CD4-positive, alpha-beta T cell treated with Interleukin-21 for 1 hour (primary cell): ENCODE measurements at places on chromosomes 6 and 20.

- DNase-seq: no peak
Observed at GRCh38 chr6:169921217-169921616, 169.8 kb downstream of the ERMARD start.

DNA sequence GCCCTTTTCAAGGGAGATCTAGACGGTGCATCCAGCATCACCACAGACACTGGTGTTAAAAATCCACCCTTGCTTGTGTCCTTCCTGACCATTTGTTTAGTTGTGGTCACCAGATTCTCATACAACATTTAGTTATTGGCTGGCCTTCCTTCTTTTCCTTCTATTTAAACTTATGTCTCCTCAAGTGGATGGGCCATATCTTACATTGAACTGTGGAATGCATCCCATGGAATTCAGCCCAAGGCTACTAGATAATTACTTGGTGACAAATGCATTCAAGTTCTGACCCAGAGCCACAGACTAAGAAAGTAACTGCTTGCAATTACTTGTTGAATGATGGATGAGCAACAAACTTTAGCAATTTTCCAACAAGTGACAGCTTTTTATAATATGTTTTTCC lies 198.9 kb upstream of the SSTR4 start:
- DNase-seq: no peak

DNA sequence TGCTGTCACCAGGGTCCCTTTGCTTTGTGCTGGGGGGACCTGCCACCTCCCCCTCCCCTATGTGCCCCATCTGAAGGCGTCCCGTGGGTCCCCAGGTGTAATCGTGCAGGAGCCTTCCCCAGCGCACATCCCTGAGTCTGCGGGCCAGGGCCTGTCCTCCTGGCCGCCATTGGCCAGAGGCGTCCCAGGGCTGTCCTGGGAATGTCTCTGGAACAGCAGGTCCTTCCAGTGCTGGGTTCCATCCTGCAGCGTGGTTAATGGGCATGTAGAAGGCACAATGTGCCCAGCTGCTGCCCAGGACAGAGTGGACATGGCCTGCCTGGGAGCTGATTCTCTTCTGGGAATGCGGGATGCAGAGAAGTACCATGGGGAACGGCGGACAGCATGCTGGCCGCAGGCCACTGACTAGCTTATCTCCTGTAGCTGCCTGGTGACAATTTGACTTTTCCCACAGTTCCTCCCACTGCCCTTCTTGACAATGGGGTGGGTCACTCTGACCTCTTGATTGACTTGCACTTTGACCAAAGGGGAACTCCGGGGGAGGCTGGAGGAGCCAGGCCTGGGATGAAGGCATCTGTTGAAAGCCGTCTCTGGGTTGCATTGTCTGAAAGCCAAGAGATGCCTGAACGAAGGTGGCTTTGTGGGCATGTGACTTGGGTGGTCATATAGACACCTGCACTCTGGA lies 64.0 kb downstream of the CTCFL start:
- no peak for DNase-seq

DNA sequence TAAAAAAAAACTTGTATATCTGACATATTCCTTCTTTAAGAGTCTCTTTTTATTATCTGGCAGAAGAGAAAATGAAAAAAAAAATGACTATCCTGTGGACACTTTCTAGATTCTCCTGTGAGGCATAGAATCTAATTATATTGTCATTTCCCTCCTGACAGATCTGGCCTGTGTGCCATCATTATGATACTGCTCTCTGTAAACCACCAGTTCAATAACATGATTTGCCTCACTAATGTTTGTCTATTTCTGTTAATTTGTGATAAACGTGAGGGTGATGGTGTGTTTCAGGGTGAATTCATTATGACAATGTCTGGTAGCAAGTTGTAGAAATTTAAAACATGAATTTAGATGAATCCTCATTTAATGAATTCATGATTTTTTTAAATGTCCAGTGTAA lies 844.5 kb upstream of the ADGRB3 start:
- DNase-seq: no peak

DNA sequence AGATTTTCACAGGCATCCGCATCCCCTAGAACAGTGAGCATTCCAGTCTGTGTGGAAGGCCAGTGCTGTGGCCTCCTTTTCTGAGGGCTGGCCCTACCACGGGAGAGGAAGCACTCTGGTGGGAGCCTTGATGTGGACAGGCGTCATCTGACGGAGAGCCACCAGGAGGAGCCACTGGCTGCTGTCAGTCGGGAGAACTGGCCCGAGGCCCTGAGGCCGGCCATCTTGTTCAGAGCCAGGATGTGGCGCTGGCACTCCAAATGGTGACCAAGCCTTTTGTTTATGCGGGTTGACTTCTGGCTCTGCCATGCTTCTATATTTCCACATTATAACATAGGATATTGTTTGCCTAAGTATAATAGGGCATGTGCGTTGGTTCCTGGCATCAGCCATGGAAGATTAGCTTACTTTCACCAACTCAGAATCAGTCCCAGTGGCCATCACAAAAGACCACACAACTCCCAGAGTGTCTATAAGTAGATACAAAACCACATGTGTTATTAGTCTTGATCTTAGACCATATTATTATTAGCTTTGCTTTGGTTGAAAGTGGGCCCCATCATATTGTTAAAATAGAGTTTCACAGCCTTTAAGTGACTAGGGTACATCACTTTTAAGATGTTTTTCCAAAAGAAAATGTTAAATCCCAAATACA lies 273.9 kb upstream of the TAB2 start:
- DNase-seq: no peak

GRCh38 chr20:15848995-15849610 lies 724.1 kb downstream of the KIF16B start:
- no peak for DNase-seq

GRCh38 chr20:43363506-43363905 lies 94.2 kb upstream of the SRSF6 start:
- DNase-seq: no peak

- DNase-seq: no peak
Observed at GRCh38 chr6:169833258-169833794, 81.9 kb downstream of the ERMARD start.

- no peak for DNase-seq
Observed at GRCh38 chr6:31819871-31820299, 4.5 kb downstream of the HSPA1A start.

DNA sequence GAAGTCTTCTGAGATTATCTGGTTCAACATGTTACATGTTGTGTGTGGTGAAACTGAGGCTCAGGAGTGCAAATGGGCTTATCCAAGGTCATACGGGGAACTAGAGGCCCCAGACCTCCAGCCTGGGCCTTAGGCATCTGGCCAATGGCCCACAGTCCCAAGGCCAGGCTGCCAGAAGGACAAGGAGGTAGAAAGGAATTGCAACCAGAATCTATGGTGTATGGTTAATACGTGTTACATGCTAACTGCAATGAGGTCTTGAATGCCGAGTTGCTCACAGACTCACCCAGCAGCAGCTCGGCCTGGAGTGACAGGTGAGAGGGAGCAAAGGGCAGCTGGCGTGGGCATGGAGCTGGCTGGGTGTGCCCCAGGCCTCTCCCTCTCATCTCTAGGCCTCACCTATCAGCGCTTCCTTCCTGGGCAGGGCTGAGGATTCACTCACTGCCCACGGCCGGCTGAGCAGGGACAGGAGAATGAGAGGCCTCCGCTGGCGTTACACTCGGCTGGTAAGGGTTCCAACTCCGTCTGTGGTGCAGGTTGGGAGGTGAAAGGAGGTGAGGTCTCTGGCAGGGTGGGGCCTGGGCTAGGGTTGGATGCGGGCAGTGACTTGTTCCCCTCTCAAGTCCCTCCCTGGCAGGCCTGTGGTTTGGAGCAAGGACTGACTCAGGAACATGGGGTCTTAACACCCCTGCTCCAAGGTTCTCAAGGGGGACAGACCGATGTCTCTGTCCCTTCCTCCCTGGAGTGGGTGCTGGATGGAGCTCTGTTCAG lies at the start of gene TLDC2:
TLDC2 (plus strand) TSS at position 437 of the 771 bp plus-strand sequence; CDS start at position 474, 37 bp downstream.
- no peak for DNase-seq

- DNase-seq: peak; percentile 9
Observed at GRCh38 chr20:24738981-24739633, 210.0 kb upstream of the CST7 start.

- DNase-seq: no peak
Observed at GRCh38 chr6:87716928-87717614, 15.0 kb upstream of the AKIRIN2 start.

DNA sequence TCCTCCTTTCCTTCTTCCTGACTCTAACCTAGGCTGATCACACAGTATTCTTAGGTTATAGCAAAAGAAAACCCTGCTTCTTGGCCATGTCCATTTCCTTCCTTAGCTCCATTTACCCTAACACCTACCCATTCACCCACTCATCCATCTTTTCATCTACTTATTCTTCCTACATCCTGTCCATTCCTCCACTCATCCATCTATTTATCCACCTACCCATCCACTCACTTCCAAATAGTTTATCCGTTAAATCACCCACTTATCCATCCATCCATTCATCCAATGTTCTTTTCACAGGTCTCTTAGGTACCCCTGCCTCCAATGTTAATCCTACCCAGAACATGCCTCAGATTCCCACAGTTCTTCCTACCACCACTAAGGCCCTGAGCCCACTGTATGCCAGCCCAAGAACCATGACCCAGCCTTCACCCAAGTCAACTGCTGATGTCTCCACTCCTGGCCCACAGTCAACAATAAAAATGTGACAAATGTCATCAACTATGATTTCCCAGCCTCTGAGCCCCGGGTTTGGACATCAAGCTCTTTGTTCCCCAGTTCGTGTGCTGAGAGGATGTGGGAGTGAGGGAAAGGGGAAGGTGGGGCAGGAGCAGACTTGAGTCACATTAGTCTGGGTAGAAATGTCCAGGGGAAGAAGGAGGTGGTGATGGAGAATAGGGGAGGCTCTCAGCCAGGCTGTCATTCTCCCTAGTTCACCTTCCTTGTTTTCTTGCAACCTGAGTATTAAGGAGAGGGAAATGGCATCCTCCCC lies 24.4 kb downstream of the TREML4 start:
- no peak for DNase-seq

DNA sequence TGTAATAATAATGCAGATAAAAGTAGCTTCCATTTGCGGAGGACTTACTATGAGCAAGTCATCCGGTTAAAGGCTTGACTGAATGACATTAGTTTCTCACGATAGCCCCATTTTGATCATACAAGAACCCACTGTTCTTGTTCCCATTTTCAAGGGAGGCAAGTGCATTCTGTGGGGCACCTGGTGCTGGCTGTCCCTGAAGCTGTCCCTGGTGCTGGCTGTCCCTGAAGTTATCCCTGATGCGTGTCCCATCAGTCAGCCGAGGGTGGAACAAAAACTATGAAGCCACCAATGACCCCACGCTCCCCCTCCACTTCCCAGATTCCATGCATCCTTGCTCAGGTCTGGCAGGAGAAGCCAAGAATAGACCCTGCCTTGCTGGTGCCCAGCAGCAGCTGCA lies 95.3 kb downstream of the EDN3 start:
- DNase-seq: no peak

DNA sequence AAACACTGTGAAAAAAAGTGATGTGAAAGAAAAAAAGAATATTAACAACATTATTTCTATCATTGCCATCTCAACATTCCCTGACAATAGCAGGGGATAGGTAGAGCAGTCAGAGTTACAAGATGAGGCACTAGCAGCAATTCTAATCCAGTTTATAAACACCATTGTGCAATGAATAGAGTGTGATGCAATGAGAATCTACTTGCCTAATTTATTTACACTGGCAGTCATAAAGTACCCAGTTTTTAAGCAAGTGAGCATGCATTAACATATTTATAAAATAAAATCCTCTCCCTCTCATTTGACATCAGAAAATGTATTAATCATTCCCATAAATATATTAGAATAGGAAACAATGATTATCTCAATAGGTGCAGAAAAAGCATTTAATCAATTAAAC lies 2.5 kb upstream of the MANEA start:
- DNase-seq: no peak

- no peak for DNase-seq
Observed at GRCh38 chr6:64969139-64969538, 737.9 kb downstream of the EYS start.

DNA sequence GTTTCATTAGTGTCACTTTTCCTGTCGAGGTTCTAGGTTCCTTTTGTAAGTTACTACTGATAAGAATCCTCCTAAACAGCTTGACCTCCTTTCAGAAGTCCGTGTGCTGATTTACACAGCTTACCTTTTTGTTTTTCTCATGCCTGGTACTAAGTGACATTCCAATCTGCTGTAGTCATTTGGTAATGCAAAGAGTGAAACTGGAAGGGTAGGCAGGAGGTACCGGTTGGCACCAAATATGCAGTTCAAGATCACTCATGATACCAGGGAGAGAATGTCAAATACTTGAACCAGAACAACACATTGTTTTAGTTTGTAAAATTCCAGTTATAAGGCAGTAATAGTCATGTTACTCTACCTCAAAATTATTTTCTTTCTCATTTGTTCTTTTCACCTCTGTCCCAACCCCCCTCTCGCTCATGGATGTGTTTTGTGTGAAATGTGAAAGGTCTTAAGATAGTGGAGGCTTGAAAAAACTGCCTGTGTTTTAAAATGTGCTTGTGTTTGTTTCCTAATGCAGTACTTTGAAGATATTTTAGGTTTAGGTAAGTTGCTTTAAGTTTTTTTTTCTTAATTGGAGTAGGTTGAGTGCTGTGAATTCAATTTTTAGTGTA lies 23.2 kb downstream of the AFDN start:
- DNase-seq: no peak

DNA sequence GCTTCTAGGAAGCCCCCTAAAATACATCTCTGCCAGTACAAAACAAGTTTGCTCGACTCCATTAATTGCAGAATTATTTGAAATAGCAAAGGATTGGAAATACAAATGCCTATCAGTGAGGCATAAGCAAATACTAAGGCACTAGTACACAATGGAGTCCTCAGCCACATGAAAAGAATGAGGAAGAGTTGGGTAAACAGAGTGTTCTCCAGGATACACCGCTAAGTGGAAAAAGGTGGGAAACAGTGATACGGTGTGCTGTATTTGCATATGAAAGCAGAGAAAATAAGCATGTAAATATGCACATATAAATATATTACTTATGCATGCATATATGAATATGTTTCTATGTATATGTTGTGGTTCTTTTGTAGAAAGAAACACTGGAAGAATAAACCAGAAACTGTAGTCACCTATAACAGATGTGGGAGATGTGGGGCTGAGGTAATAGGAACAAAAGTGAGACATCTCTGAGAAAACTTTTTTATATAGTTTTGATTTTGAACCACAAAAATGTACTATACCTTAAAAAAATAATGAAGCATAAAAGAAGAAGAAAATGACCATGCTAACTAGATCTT lies 143.4 kb upstream of the MYLIP start:
- DNase-seq: no peak

- DNase-seq: peak; percentile 87
Observed at GRCh38 chr6:156776840-156777576, at the start of gene ARID1B. Gene ARID1B, plus strand, starts transcription at chr6:156777378. Its CDS starts 303 bp downstream, at chr6:156777681.

DNA sequence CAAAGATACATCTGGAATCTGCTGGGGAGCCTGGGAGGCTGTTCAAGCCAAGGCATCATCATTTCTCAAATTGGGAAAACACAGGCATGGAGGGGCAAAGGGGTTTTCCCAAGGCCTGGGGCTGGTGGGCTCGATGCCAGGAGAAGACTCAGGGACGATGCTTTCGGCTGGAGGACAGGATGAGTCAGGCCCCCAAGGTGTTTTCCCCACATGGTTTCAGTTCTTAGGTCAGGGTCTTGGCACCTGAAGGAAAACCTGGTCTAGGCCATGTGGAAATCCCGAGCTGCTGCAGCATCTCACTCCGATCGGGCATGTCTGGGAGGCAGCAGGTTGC lies 348.1 kb downstream of the CDC5L start:
- DNase-seq: no peak
